ENCODE measurements at places on chromosomes 7 and 10.
A peak's percentile ranks its signal among the peaks of the same experiment; 100 is the strongest.

- no peak for DNase-seq
Measured at GRCh38 chr10:77746047-77746707, 108.6 kb upstream of the KCNMA1 start.

- DNase-seq: no peak
Measured at GRCh38 chr7:54709283-54709682, 49.7 kb downstream of the SEC61G start.

DNA sequence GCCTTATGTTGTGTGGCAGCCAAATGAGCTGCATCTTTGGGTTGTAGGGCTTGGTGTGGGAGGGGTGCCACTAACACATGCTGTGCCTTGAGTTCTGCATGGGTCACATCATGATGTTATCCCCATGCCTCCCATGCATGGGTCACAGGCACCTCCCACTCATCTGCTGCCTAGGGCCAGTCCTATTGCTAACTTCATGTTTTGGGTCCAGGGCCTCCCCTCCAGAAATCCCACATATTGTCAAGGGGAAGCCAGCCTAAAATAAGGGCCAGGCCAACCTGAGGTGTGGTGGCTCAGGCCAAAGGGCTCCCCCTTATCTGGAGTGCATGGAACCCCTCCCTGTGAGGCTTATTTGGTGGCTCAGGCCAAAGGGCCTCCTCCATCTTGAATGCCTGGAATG, 299.0 kb downstream of the RPS24 start:
- DNase-seq: peak; percentile 7

DNA sequence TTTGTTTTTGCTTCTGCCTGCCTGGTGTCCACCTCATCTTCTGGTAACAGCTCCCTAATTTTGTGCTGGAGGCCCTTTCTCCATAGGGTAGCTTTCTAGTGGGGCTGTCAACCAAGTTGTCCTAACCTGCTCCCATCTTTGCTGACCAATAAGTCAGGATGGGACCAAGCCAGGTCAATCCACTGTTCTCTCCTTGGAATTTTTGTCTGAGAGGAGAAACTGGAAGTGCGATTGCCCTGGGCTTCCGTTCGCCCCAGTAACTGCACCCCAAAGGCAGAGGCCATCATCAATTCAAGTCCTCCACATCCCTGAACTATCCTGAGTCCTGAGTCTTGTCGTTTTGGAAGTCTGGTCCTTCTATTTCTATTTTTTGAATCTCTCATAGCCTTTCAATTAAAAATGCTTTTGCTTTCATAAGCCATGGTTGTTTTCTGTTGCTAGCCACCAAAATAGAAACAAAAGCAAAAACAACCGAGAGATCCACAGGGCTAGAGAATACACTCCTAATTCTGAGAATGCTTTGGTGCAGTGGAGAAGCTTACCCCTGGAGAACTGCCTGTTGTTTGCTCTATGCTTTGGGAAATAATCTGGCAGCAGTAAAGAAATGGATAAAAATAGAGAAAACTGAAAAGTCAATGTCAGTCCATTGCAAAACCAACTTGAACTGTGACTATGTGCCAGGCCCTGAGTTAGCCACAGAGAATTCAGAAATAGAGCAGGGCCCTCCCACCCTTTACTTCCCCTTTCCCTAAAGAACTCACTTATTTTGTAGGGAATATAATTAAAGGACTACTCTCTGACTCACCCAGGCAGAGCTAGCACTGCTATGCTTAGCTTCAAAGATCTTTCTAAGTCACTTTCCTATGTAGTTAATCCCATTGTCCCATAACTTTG, 368.1 kb downstream of the CXCL12 start:
- no peak for DNase-seq

- no peak for DNase-seq
Measured at GRCh38 chr7:87837597-87837996, 38.6 kb downstream of the SLC25A40 start.

DNA sequence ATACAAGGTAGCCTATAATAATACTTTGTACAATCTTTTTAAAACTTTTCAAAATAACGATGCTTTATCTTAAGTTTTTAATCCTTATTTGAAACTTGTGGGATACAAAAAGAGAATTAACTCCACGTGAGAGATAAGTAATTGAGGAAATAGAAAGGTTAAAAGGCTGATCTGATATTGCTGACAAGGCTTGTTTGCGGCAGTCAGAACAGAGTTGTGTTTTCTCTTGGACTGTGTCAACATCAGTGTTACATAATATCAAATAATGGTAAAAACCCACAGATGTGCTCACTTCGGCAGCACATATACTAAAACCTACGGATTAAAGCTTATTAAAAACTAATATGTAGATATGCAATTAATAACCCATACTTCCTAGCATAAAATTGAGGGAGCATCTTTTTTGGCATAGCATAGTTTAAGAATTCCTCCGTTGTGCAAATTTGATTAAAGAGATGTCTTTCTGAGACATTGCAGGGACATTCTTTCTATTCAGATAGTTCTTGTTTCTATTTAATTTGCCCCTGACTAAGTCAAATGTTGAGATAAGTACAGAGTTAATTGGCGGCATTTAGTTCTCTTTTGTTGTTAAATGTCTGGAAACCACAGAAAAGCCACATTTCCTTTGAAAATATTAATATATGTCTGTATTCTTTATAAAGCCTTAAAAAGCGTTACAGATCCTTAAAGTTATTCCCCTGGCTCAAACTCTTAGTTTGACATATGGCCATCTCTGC, 63.3 kb downstream of the FAM185A start:
- DNase-seq: no peak

All from femur (tissue), 1 donor.